ENCODE measurements at places on chromosomes 6 and 20. TPM values are rescaled to one million over a fixed set of nuclear protein-coding genes. Genes with fewer than 3 reads are reported as not detected.
A peak's percentile ranks its signal among the peaks of the same experiment; 100 is the strongest.

DNA sequence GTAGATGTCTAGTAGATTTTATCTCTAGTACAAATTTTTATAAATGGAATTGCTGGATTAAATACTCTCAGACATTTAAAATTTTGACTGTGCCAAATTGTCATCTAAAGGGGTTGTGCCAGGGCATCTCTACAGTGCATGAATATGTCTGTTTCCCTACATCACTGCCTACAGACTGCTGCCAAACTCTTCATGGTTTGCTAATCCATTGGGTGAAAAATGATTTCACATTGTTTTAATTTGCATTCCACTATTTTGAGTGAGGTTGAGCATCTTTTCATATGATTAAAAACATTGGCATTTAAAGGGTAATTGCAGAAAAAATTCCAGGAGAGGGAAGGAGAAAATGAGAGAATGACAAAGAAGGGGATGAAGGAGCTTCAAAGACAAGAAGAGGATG lies 267.7 kb upstream of the RNF24 start:
- no peak overlapping the region for H3K4me3 ChIP-seq
- H3K4me1 ChIP-seq: no peaks in the 10 kb centered on the region
- no peak for DNase-seq
- no peak overlapping the region for H3K27ac ChIP-seq
- no peaks in the 10 kb centered on the region for H3K36me3 ChIP-seq

GRCh38 chr6:106766201-106766600 lies 136.8 kb downstream of the QRSL1 start:
- no peaks in the 10 kb centered on the region for H3K27me3 ChIP-seq
- DNase-seq: no peak
- H3K4me3 ChIP-seq: no peak overlapping the region
- H3K36me3 ChIP-seq: no peaks in the 10 kb centered on the region

DNA sequence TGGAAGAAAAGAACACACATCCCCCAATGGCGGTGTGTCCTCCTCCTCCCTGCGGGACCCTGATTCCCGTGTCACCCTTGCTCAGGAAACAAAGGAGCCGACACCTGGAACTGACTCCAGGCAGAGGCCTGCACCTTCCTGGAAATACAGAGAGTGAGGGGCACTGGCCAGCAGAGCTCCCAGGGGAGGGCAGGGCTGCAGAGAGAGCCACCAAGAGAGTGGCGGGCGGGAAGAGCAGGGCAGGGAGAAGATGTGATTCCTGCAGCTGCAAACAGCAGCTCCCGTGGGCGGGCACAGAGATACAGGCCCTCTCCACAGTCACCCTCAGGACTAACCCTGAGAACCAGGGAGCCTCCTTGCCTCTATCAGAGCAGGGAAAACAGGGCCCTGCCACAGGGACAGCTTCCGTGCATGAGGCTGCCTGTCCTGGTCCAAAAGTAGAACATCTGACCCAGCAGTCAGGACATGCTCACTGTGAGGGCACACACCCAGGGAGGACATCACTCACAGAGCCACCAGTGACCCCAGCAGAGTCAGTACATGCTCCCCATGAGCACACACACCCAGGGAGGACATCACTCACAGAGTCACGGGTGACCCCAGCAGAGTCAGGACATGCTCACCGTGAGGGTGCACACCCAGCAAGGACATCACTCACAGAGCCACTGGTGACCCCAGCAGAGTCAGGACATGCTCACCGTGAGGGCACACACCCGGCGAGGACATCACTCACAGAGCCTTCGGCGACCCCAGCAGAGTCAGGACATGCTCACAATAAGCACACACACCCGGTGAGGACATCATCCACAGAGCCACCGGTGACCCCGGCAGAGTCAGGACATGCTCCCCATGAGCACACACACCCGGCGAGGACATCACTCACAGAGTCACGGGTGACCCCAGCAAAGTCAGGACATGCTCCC lies 193.1 kb downstream of the DLL1 start:
- H3K36me3 ChIP-seq: no peaks in the 10 kb centered on the region
- H3K4me1 ChIP-seq: no peaks in the 10 kb centered on the region
- no peak overlapping the region for H3K27ac ChIP-seq
- H3K27me3 ChIP-seq: no peaks in the 10 kb centered on the region
- no peak overlapping the region for H3K4me3 ChIP-seq

DNA sequence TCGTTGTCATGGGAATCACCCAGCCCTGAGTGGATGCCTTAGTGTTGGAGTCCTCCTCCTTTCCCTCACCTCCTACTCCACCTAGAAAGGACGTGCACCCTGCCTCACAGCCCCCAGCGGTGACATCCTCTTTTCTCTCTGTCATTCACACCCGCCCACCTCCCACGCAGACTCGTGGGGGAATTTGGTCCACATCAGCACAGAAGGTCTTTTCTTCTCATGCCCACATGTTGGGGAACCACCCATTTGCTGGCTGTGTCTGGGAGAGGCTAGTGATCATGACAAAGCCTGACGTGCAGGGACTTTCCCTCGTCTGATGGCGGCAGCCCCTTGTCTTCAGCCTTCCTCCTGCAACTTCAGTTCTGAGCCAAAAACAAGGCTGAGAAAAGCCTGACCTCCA lies 96.0 kb upstream of the CNKSR3 start:
- H3K4me3 ChIP-seq: peak overlapping the region; percentile 50
- H3K27ac ChIP-seq: peak overlapping the region; percentile 86
- peak; percentile 99 for DNase-seq
- H3K4me1 ChIP-seq: peaks cover 38% of the 10 kb centered on the region

DNA sequence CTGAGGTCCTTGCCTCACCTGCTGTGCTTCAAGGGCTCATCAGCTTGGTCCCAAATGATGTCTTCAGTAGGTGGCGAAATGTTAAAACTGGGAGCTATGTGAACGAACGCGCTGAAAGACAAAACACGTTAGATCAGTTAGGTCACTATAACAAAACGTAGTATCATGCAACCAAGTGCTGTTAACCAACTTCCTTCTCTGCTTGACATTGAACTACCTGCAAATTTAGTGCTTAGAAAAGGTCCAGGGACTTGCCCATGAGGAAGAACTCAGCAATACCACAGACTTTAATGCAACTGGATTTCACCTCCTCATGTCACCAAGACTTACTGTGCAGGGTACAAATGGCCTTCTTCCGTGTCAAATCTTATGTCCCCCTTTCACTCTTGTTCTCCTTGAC lies 24.8 kb downstream of the BACH2 start:
- H3K4me1 ChIP-seq: peaks cover 85% of the 10 kb centered on the region
- peaks cover 66% of the 10 kb centered on the region for H3K36me3 ChIP-seq
- DNase-seq: peak; percentile 27
- H3K27ac ChIP-seq: peak overlapping the region; percentile 96
- H3K27me3 ChIP-seq: no peaks in the 10 kb centered on the region
- peak overlapping the region; percentile 62 for H3K4me3 ChIP-seq

- H3K36me3 ChIP-seq: no peaks in the 10 kb centered on the region
- H3K4me1 ChIP-seq: peaks cover 17% of the 10 kb centered on the region
- H3K4me3 ChIP-seq: no peak overlapping the region
- DNase-seq: no peak
Measured at GRCh38 chr6:112281821-112282615, 27.7 kb upstream of the LAMA4 start.

- H3K4me3 ChIP-seq: no peak overlapping the region
- H3K4me1 ChIP-seq: peaks cover 46% of the 10 kb centered on the region
- H3K36me3 ChIP-seq: peaks cover 24% of the 10 kb centered on the region
- peak overlapping the region; percentile 29 for H3K27ac ChIP-seq
- no peak for DNase-seq
- H3K27me3 ChIP-seq: no peaks in the 10 kb centered on the region
Measured at GRCh38 chr20:47304287-47304686, 52.2 kb downstream of the ZMYND8 start.

Gene GSTA3
- not detected for total RNA-seq

Measured in activated CD8-positive, alpha-beta T cell treated with anti-CD3 and anti-CD28 coated beads for 36 hours (primary cell).